Urinary bladder (tissue), 4 donors: ENCODE measurements at places on chromosomes 3 and 15. TPM values are rescaled to one million over a fixed set of nuclear protein-coding genes. Genes with fewer than 3 reads are reported as not detected.

TMCO5A gene
- total RNA-seq, result not detected

CCNL1 gene
- total RNA-seq, result 214 TPM

MCF2L2 gene
- 3.6 TPM for total RNA-seq

GPR149 gene
- total RNA-seq, result not detected

VEPH1 gene
- total RNA-seq, result 0.74 TPM

IGSF10 gene
- total RNA-seq, result 23.2 TPM

HIGD2B gene
- total RNA-seq, result not detected

IL12A gene
- 0.58 TPM for total RNA-seq

CBLB gene
- 126 TPM for total RNA-seq

ROPN1 gene
- not detected for total RNA-seq

CYP1A2 gene
- total RNA-seq, result not detected

PLAAT1 gene
- total RNA-seq, result 0.90 TPM

CCDC54 gene
- not detected for total RNA-seq

PCOLCE2 gene
- 58.4 TPM for total RNA-seq

EOGT gene
- total RNA-seq, result 71.1 TPM
